ENCODE measurements at places on chromosomes 12 and 14. TPM values are rescaled to one million over a fixed set of nuclear protein-coding genes. Genes with fewer than 3 reads are reported as not detected.

The GTF2H3 gene
- 32.4 TPM for total RNA-seq

The TPH2 gene
- not detected for total RNA-seq

The RD3L gene
- not detected for total RNA-seq

The CIROP gene
- not detected for total RNA-seq

The SERPINA3 gene
- 46.4 TPM for total RNA-seq

The GUCY2C gene
- not detected for total RNA-seq
